ENCODE measurements at places on chromosomes 4 and X.

DNA sequence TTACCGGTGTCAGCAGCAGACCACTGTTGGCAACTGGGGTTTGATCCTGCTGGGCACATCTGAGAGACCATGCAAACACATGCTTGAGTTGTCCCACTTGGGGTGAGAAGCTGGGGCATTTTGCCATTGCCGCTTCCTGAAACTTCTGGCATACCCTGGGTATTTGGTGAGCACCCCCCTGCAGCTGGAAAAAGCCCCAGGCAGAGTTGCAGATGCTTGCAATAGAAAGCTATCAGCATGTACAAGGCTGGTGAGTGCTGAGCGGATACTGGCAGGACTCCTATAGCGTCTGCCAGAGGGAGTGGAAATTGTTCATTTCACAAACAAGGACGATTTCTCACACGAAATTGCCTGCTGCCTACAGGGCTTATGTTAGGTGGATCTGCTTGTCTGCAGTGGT, 32.3 kb downstream of the SUPT20HL1 start:
- DNase-seq: no peak

GRCh38 chrX:23838953-23839352, 56.0 kb downstream of the SAT1 start:
- DNase-seq: no peak

DNA sequence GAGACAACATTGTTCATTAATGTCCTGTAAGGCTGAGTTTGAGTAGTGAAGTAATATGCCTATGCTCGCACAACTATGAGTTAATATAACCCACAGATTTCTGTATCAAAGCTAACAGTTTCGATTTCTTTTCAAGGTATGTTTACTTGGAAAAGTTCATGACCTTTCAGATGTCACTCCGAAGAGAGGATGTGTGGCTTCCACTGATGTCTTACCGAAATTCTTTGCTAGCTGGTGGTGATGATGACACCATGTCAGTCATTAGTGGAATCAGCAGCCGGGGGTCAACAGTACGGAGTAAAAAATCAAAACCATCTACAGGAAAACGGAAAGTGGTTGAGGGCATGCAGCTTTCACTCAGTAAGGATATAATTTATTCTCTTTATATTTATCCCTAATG, 124.9 kb downstream of the STAG2 start:
- no peak for DNase-seq

- DNase-seq: no peak
Observed at GRCh38 chr4:145722561-145722960, 42.6 kb downstream of the C4orf51 start.

DNA sequence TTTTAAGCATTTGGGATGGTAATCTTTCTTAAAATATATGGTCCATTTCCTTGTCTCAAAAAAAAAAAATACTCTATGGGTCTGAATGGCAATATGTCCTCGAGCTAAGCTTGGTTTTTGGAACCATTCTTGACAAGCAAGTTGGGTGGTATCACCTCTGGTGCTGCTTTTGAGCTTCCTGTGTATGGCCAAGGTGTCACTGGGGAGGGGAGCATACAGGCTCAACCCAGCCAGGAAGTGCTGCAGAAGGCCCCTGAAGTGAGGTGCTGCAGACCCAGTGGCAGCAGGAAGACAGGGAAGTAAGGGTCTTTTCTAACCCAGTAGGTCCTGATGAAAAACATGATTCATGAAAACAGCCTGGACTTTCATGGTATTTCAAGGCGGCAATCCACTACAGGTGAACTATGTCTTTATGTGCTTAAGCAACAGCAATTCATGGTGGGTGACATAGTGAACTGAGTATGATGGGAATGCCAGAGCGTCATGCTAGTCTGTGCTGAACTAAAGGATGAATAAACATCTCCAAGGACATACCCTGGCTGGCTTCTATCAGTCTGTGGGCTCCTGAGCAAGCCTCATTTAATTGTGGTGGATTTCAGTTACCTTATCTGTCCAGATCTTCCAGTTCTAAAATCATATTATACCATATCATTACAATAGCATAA, 15.1 kb downstream of the TRAPPC2 start:
- no peak for DNase-seq

GRCh38 chrX:56969559-56969958, 25.8 kb downstream of the SPIN3 start:
- DNase-seq: no peak

All from NCI-H460 (cell line).